ENCODE measurements at places on chromosomes 1 and 21.

DNA sequence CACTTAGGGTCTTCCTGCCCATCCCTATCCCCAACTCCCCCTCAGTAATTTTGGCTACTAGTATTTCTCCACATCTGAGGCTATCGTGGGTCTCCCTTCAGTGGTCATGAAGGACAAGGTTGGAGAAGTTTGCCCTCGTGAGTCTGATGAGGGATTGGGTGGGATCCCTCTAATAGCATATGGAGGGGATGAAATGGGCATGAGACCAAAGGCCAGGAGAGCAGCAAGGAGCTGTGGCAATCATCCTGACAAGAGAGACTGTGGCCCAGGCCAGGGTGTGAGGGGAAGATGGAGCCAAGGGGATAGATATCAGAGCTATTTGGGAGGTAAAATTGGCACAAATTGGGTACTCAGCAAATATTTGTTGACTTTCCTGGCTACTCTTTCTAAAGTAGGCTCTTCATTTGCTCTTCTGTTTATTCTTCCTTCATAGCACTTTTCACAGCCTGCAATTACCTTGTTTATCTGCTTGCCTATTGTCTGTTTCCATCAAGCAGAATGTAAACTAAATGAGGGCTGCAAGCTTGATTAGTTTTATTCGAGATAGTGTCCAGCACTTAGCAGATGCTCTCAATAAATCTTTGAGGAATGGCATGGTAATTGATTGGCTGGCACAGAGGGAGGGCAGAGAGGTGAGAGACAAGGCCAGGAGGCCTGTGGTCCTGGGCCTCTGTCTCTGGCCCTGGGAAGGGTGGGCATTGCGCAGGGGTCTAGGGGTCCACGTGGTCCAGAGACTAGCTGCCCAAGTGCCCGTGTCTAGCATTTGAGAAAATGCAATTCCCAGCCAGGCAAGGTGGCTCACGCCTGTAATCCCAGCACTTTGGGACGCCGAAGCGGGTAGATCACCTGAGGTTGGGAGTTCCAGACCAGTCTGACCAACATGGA, 1.5 kb upstream of the PLK3 start:
- no peak for DNase-seq

GRCh38 chr1:153306303-153307220, 6.2 kb downstream of the PGLYRP3 start:
- DNase-seq: no peak

DNA sequence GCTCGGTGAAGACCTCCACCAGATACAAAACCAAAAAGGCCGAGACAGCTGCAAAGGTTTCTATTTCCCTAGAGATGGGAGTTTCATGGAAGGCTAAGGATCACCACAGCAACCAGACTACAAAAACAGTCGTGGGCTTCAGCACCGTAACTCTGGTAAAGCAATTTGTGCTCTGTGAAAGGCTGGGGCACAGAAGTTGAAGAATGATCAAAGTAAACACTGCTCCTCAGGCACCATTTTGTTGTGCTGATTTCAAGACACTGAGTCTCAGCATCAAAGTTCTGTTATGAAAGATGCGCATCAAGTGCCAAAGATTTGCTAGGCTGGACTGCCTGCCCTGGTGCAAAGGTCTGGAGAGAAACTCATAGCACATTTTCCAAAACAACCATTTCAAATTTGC, 116.2 kb downstream of the TGFBR3 start:
- DNase-seq: no peak

DNA sequence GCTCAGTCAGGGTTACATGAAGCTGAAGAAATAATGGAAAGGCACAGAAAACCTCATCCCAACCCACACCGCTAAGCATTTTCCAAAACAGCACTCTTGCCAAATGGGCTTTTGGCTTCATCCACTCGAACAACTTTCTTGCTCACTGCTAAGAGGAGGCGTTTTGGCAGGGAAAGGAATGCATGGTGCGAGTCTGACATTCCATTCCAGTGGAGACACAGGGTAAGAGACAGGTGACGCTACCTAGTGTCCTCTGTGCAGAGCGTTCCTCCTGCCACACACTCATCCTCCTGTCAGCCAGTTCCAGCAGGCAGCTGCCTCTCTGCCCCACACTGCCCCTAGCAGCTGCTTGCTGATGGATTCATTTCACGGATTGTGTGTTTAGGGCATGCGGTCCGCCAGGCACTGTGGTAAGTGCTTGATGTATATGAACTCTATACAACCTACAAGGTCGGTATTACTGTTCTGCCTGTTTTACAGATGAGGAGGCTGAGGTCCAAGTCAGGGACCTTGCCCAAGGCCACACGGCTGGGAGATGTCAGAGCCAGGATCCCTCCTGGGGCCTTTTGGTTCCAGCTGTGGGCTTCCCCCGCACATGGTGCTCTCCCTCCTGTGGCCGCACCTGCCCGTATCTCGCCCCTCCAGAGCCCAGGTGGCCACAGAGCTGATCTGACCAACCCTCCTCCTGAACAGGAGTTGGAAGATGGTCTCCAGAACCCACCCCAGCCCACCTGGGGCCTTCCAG, 25.7 kb upstream of the BACE2 start:
- DNase-seq: peak; percentile 60

DNA sequence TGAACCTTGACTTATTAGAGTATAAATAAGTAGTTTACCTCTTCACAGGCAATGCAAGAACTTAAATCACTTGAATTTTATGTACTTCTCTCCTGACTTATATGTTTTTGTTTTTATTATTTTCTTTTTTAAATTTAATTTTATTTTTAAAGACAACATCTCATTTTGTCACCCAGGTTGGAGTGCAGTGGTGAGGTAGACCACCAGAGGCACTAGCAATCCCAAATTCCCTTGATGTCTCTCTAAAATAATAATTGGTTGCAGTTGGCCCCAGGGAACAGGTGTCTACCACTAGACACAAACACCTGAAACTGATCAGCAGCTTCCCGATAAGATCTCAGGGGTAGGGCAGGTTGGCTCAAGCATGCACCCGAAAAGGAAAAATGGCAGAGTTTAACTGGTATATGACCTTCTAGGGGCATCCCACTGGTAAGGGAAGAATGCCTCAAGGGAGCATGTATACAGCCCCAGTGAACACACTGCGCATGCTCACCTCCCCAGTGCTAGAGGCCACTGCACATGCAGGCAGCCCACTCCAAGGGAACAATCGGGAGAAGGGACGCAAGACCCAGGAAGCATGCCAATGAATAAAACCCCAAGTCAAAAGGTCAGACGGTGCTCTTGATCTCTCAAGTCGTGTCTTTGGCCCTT, 14.6 kb downstream of the EXOC8 start:
- no peak for DNase-seq

GRCh38 chr21:30563072-30563471, 2.0 kb upstream of the KRTAP19-7 start:
- no peak for DNase-seq

GRCh38 chr1:223208164-223209076, 65.4 kb upstream of the TLR5 start:
- DNase-seq: peak; percentile 82

DNA sequence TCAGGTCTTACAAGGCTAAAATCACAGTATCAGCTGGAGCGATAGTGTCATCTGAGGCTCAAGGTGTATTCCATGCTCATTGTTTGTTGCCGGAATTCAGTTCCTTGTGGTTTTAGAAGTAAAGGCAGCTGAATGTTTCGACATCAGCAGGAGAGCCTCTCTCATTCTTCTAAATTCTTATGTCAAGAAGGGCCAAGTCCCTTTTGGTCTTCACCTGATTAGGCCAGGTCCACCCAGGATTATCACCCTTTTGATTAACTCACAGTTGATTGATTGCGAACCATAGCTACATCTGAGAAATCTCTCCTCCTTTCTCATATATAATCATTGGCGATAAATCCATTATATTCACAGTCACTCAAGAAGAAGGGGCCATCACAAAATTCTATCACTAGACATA, 806.7 kb upstream of the PRMT6 start:
- no peak for DNase-seq

- no peak for DNase-seq
Measured at GRCh38 chr1:216598448-216598847, 124.8 kb downstream of the ESRRG start.

- no peak for DNase-seq
Measured at GRCh38 chr1:82995951-82996350, 1003.0 kb downstream of the TTLL7 start.

GRCh38 chr1:174021591-174022079, 522 bp downstream of the RC3H1 start:
- DNase-seq: no peak

DNA sequence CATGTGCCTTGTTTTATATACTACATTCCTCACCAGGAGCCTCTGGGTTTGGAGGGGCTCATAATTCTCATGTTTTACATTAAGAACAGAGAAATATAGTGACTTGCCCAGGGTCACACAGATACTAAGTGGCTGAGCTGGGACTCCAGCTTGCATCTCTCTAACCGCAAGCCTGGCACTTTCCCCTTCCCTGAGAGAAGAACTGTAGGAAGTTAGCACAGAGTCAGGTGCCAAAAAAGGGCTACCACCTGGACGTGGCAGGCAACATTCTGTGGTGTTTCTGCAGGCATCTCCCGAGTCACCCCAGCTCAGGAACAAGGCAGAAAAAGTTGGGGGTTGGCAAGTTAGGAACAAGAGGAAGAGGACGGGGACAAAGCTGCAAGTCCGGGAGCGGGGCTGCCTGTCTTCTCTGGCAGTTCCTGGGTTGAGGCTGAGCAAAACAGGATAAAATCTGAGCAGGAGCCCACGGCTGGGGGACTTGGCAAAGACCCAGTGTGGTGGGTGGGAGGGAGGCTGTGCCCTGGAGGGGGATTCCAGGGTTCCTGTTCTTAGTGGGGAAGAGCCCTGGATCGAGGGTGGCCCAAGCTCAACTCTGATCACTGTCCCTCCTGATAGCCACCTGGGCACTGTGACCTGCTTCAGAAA, 9.8 kb downstream of the PLA2G5 start:
- no peak for DNase-seq

DNA sequence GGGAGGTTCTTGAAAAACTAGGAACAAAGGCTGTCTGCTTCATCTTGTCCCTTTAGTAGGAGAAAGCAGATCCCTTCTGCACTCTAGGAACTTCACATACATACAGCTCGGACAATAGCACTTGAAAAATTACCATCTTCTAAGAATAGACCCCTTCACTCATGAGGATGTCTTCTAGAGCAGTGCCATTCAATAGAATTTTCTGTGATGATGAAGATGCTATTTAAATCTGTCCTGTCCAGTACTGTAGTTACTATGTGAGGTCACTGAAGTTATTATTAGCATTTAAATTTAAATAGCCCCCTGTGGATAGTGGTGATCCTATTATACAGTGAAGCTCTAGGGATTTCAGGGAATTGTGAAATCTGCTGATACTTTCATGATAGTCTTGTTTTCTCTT, 46.4 kb upstream of the RAB3GAP2 start:
- no peak for DNase-seq

GRCh38 chr1:54859700-54860391, 27.1 kb downstream of the DHCR24 start:
- DNase-seq: peak; percentile 33

DNA sequence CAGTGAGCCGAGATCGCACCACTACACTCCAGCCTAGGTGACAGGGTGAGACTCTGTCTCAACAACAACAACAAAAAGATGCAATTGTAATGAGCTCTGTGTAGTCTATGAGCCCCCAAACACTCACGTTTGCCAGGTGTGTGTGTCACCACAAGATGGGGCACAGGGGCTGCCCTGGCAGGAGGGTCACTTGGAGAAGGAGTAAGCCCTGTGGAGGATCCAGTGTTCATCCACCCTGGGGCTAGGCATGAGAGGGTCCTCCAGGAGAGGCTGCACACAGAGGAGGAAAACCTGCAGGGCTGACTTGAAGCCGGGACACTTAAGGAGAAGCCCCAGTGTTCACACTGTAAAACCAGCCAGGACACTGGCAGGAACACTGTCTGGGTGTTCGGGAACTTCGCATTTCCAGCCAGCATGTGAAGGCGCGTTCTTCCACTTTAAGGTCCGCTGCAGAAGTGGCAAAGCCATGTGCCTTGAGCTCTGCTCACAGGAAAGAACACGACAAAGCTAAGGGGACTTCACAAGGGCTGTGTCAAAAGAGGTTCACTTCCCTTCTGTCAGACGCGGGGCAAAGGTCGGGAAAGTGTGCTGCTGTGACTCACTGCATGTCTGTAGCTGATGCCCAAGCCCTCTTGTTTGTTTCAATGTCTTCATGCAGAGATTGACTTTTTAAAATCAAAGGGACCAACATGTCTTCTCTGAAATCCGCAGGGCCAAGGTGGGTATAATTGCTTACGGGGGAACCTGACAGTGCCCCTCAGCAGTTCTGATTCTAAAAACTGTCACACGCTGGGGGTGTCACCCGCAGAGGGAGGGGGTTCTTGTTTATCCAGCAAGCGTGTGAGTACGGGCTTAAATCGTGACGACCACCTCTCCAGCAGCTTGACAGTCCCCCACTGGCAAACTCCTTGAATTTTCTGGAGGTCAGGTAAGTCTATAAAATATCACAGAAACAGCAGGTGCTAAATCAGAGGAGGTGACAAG, 102.8 kb downstream of the RIPK4 start:
- DNase-seq: peak; percentile 65

GRCh38 chr1:150613061-150613920, 16.1 kb downstream of the ENSA start:
- DNase-seq: peak; percentile 89

DNA sequence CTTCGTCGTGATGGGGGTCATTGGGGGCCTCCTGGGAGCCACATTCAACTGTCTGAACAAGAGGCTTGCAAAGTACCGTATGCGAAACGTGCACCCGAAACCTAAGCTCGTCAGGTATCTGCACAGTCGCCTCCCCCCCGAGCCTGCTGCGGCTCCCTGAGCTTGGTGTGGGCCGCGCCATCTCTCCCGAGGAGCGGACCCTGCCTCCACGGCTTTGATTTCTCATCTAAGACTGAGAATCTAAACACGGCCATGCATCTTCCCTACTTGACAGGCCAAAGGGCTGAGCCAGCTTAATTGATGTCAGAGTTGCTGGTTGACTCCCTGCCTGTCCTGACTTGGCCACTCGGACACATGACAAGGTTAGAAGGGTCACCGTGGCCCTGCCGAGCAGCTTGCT, 19.1 kb downstream of the NPPA start:
- no peak for DNase-seq

DNA sequence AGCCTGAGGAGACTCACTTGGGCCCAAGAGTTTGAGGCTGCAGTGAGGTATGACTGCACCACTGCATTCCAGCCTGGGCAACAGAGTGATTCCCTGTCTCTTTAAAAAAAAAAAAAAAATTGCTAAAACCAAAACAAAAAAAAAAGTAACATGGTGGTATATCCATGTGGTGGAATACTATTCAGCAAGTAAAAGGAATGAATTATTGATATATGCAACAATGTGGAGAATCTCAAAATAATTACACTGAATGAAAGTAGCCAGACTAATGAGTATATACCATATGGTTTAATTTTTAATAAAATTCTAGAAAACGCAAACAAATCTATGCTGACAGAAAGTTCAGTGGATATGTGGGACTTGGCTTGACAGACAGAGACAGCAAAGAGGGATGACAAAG, 80.3 kb upstream of the DMRTA2 start:
- no peak for DNase-seq

DNA sequence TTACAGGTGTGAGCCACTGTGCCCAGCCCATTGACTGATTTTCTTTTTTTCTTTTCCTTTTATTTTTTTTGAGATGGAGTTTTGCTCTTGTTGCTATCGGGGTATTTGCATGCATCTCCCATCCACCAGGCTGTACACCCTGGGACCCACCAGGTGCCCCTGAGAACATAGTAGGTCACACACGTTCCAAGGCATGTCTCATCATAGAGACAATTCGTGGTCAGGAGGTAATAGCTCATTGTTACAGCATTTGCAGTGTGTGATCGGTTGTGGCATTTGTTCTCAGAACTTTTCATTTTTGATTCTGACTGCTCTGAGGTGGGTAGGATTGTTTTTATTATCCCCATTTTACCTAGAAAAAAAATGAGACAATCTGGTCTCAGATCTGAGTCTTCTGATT, 29.6 kb downstream of the BCL9 start:
- no peak for DNase-seq

- DNase-seq: no peak
Measured at GRCh38 chr1:208151728-208152598, 92.2 kb downstream of the PLXNA2 start.

All from renal cortical epithelial cell (primary cell).